ENCODE measurements at places on chromosomes 5 and 9.

GRCh38 chr5:157710882-157711281, 20.3 kb upstream of the THG1L start:
- no peak for DNase-seq

- DNase-seq = no peak
These were observed 16.7 kb downstream of the NDUFAF2 start for GRCh38 chr5:60961685-60962084.

DNA sequence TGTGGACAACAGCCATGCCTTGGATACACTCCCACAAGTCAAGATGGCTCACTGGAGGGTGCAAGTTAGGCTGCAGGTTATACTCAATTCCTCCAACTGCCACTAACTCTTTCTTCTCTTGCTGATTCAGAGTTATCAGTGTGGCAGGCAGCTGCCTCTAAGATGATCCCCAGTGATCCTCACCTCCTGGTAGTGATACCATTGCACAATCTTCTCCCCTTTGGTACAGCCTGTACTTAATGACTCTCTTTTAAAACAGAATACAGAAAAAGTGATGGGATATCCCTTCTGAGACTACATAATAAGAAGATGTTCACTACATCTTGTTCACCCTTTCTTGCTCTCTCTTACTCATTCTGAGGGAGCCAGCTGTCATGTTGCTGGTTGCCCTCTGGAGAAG, 323.1 kb downstream of the RAB3C start:
- DNase-seq = no peak

GRCh38 chr5:173158366-173158765, 14.0 kb downstream of the BNIP1 start:
- DNase-seq = no peak

GRCh38 chr5:54753034-54753433, 232.4 kb downstream of the ESM1 start:
- peak; percentile 23 for DNase-seq

DNA sequence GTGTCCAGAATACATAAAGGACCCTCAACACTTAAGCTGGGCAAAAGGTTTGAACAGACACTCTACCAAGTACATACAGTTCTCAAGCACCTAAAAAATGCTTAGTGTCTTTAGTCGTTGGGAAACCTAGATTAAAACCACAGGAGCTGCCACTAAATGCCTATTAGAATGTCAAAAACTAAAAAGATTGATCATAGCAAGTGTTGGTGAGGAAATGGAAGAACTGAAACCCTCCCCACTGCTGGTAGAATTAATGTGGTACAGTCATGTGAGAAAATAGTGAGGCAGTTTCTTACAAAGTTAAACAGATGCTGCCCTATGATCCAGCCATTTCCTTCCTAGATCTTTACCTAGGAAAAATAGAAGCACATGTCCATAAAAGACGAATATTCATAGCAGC, 40.6 kb downstream of the SFXN1 start:
- no peak for DNase-seq

DNA sequence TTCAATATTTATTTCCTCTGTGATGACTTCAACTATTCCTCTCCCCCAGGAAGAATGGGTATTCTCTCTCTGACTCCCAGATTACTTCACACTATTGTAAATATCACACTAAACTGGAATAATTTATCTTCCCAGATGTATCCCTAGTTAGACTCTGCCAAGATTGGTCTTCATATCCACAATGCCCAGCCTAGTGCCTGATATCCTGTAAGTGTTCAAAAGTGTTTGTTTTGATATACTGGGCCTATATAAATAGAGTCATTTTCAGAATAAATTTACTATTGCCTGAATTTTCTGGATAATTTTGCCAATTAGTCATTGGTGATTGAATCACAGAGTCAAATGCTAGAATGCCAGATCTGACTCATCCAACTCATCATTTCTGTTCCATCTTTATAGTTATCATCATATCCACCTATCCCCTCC, 143.7 kb upstream of the TNC start:
- no peak for DNase-seq

GRCh38 chr5:9370256-9370655, 175.6 kb downstream of the SEMA5A start:
- DNase-seq = no peak

- DNase-seq = no peak
These were observed 492 bp upstream of the NEK6 start for GRCh38 chr9:124257070-124257843.

DNA sequence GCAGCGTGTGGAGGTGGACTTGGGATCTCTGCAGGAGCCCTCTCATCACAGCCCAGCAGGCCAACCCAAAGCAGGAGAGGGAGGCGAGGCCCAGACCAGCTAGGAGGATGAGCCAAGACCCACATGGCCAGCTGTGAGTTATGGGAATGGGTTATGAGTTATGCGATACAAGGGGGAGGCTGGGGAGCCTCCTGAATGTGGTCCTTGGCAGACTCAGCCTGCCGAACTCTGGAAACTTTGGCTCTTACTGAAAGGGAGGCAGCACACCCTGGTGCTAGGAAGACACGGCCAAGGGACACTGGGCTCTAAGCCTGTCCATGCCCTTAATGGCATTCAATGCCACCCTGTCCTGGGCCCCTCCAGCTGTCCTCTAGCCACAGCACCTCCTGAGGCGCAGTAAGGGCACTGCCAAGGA, 7.7 kb upstream of the VAV2 start:
- no peak for DNase-seq

- no peak for DNase-seq
These were observed 6.7 kb upstream of the PPARGC1B start for GRCh38 chr5:149723374-149723773.

Measured in activated CD4-positive, alpha-beta T cell treated with anti-CD3 and anti-CD28 coated beads, Interleukin-2, amount 10 ng/mL, durations not matched to agents 7 days and 5 days (primary cell).